Non-pigmented ciliary epithelial cell (primary cell): ENCODE measurements at places on chromosomes 16 and 17.

GRCh38 chr16:20889625-20890275 is 10.4 kb downstream of the DCUN1D3 start:
- DNase-seq = no peak

GRCh38 chr17:48738424-48738802 is 9.9 kb upstream of the HOXB13 start:
- no peak for DNase-seq

- no peak for DNase-seq
These were observed 1.3 kb downstream of the CLUH start for GRCh38 chr17:2710071-2710802.

GRCh38 chr16:14015948-14016347 is 55.2 kb upstream of the MRTFB start:
- DNase-seq = peak; percentile 73

GRCh38 chr17:73831699-73832098 is 187.5 kb upstream of the SDK2 start:
- no peak for DNase-seq

- DNase-seq = no peak
These were observed 22.8 kb downstream of the IRX5 start for GRCh38 chr16:54953461-54953860.

- no peak for DNase-seq
These were observed 1.8 kb downstream of the GJD3 start for GRCh38 chr17:40362696-40363110.

- no peak for DNase-seq
These were observed 1.2 kb downstream of the ASGR1 start for GRCh38 chr17:7177954-7178477.

- peak; percentile 46 for DNase-seq
These were observed 384.9 kb downstream of the GRIN2A start for GRCh38 chr16:9797306-9797705.

DNA sequence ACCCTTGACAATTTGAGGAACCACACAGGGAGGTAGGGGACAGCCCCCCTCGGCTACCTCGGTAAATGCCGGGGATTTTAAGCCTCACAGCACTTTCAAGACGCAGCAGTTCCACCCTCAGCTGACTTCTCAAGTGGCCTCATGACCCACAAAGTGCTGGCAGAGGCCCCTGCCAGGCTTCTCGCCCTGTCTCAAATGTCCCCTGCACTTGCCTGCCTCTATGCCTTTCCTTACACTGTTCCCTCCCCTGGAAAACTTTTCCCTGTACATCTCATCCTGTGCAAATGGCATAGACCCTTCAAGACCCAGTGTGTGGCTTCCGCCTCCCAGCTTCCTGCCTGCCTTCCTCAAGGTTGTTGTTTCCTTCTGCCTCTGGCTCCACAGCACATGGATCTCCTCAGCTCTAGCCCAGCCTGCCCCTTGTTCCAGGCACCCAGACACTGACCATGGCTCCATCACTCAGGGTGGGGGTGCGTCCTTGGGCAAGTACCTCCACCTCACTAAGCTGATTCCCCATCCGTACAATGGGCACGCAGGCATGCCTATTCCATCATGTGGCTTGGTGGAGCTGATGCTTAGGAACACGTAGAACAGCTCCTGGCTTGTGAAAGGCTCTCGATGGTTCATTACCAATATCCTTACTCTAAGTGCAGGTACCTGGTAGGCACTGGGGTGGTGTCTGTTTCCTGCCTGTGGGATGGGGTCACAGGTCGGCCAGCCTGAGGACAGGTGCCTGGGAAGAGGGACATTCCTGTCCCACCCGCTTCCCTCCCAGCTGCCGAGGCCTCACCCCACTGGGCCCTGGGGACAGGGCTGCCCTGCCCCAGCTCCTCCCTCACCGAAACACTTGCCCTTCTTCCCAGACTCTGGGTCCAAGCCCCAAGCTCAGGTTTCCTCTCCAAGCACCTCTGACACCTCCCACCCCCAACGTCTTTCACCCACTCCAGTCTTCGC is 24.0 kb downstream of the MMP15 start:
- no peak for DNase-seq
